Kidney (tissue), 22 donors: ENCODE measurements at places on chromosomes 1 and 21. TPM values are rescaled to one million over a fixed set of nuclear protein-coding genes. Genes with fewer than 3 reads are reported as not detected.

KRTAP11-1 gene
- not detected for total RNA-seq

DNA sequence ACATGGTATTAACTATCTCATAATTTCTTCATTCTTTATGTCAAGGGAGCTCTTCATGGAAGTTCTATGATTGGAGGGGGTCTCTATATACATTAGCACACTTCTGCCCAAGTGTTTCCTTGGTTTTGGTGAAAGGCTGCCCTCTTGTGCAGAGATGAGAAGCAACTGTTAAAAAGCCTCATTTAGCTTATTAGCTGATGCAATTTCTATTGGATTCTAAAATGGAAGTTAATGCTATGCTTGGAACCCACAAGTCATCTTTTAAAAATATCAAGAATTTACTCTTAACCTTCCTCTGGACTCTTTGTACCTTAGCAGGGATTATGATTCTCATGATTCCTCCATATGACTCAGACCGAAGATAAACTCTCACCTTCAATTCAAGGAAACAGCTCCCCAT is 328.9 kb downstream of the PTBP2 start:
- H3K4me1 ChIP-seq: no peaks in the 10 kb centered on the region
- H3K36me3 ChIP-seq: no peaks in the 10 kb centered on the region
- peak; percentile 20 for DNase-seq
- no peak overlapping the region for H3K4me3 ChIP-seq

SPRR2E gene
- not detected for total RNA-seq

DNA sequence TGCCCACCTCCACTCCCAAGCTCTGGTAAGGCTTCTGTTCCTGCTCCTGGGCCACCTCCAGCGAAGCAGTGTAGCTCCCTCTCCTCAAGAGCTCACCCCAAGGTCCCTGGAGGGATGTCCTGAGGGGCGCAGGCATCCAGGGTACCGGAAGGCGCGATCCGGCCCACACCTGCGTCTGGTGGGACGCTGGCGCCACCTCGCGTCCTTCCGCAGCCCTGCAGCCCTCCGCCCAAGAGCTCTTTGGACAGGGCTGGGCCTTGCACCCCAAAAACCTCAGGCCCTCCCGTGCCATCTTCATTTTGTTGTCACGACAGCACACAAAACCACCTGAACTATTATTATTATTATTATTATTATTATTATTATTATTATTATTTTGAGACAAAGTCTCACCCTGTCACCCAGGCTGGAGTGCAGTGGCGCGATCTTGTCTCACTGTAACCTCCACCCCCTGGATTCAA is 49.2 kb upstream of the PAX7 start:
- H3K4me3 ChIP-seq: no peak overlapping the region
- no peaks in the 10 kb centered on the region for H3K36me3 ChIP-seq
- DNase-seq: no peak
- H3K27me3 ChIP-seq: no peaks in the 10 kb centered on the region
- no peak overlapping the region for H3K27ac ChIP-seq

- DNase-seq: no peak
- no peak overlapping the region for H3K4me3 ChIP-seq
- no peaks in the 10 kb centered on the region for H3K36me3 ChIP-seq
These were observed 648.8 kb downstream of the NPHP4 start for GRCh38 chr1:5343256-5344020.

DNA sequence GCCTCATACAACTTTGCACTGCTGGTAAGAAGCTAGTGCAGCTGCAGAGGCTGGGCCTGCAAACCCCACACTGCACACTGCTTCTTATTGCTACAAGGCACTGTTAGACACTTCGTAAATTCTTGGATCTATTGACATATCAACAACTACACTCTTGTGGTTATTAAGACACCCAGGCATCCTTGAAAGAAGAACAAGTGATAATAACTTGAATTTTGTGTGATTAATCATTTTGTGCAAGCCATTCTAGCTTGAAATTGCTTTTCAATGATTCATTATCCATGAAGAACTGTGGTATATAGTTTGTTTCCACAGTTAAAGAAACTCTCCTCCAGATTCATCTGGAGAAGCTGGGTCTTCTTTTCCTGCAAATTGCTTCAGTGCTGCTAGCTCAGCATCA is 33.7 kb upstream of the IFI44L start:
- H3K27ac ChIP-seq: no peak overlapping the region
- no peaks in the 10 kb centered on the region for H3K36me3 ChIP-seq

ETV3L gene
- not detected for total RNA-seq

GRCh38 chr1:183674339-183674738 is 21.2 kb upstream of the APOBEC4 start:
- H3K36me3 ChIP-seq: no peaks in the 10 kb centered on the region
- no peaks in the 10 kb centered on the region for H3K4me1 ChIP-seq
- no peak overlapping the region for H3K4me3 ChIP-seq
- no peak for DNase-seq
- no peak overlapping the region for H3K27ac ChIP-seq
- no peaks in the 10 kb centered on the region for H3K27me3 ChIP-seq
